ENCODE measurements at places on chromosomes 4 and X.

DNA sequence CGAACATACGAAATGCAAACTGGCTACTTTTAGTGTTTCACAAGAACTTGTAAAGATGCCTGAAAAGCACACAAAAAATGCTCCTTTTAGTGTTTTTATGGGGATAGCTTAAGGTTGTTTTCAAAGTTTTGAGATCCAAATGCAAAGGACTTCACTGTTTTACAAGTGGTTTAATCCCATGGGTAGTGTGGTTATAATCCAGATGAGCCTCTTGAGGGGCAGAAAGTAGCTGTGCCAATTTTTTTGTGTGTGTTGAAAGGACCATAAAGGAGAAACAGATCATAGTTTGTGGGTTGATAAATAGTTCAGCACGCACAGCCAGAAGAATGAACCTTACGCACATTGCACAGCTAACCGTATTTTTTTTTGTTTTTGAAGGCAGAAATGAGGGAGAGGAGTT, 126.9 kb upstream of the GIMD1 start:
- DNase-seq: no peak

DNA sequence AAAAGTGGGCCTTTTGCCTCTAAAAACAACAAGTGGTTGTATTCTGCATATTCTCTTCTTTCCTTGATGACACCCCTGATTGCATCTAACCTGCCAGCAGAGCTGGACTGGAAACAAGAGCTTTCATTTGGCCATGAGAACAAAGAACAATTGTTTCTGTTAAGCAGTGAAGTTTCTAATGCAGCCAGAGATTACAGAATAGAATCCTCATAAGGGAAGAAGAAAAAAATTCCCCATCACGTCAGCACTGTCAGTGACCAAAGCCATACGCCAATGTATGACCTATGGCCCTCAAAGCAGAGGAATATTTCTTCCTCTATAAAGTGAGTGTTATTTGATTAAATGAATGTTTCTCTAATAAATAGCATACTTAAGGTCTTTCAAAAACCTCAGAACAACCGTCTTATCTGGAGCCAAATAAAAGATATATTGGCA, 529.1 kb upstream of the INTU start:
- no peak for DNase-seq

DNA sequence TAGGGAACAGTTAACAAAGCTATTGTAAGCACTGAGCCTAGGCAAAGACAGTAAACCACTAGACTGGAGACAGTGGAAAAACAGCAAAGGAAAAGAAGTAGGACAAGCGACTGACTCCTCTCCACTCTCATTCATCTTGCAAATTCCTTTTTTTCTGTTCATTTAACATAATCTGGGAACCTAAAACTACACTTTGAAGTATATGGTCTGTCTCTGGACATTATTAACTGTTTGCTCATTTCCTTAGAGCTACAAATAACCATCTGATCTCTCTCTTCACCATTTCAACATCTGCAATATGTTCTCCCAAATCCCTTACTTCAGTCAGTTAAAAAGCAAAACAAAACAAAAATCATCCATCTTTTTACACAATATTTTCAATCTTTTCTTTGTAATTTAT, 642 bp downstream of the HMGN5 start:
- DNase-seq: no peak

- no peak for DNase-seq
Measured at GRCh38 chr4:56874166-56874565, 33.5 kb upstream of the REST start.

DNA sequence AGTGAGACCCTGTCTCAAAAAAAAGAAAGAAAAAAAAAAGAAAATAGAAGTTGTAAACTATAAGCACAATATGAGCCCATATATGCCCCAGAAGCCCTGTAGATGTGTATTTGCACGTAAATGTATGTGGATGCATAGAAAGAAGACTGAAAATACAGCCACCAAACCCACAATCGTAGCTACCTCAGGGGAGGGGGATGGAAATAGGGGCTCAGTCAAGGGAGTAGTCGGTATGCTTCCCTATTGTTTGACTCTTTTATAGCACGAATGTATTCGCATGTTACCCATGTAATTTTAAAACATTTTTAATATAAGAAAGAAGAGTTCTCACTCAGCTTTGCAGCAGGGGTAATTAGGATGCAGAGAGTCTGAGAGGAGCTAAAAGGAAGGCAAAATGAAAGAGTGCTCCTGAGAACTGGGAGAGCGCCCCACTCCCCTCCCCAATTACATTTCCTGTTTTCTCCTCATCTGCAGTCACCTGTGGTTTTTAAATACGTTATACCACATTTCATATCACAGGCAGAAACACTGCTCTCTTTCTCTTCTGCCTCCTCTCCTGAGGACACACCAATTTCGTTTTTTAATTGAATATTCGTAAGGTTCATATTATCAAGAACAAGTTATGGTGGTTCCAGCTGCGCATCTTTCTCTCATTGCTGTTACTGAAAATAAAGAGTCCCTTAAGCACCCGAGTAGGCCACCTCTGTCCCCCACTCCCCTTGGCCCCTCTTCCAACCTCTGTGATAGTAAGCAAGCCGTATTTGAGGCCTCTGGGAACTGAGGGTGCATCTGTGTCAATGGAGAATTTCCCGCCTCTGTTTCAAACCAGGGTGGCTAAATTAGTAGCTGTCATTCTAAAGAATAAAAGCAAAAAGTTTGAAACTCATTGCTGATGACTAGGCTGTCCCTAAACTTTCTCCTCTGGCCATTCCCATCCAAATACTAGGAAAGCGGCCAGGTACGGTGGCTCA, 10.7 kb downstream of the SEPTIN6 start:
- DNase-seq: no peak

DNA sequence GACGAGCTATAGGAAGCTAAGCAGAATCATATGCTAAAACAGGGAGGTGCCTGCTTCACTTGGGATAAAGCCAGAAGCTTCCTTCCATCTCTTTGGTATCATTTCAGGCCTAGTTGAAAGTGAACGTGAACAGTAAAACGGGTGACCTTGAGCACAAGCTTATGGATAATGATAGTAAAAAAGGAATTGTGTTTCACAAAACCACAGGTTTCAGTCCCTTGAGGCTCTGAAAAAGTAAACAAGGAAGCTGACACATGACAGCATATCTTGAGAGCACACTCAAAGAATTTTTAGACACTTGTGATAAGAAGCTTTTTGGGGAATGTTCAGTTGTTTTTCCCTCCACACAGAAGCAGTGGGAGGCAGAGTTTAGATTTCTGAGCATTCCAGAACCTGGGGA, 286.1 kb downstream of the DCHS2 start:
- DNase-seq: no peak

- DNase-seq: no peak
Measured at GRCh38 chr4:114688059-114688458, 89.5 kb downstream of the UGT8 start.

DNA sequence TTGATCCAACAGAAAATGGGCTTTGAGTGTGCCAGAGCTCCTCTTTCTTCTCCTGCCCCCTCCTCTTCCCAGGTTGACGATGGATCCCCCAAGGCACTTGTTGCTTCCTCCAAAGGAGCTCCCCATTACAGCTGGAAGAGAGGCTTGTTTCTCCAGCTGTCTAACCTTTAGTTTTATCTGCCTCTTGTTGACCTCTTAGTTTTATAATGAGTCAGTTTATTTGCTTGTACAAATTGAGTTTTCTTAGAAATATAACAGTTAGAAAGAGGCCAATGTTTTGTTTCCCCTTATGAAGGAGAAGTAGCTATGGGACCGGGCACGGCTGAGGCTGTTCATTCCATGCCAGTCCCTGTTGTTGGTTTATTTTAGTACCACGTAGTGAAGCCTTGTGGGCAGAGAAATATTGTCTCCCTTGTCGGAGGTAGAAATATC, 158.2 kb downstream of the SPRY1 start:
- DNase-seq: no peak

DNA sequence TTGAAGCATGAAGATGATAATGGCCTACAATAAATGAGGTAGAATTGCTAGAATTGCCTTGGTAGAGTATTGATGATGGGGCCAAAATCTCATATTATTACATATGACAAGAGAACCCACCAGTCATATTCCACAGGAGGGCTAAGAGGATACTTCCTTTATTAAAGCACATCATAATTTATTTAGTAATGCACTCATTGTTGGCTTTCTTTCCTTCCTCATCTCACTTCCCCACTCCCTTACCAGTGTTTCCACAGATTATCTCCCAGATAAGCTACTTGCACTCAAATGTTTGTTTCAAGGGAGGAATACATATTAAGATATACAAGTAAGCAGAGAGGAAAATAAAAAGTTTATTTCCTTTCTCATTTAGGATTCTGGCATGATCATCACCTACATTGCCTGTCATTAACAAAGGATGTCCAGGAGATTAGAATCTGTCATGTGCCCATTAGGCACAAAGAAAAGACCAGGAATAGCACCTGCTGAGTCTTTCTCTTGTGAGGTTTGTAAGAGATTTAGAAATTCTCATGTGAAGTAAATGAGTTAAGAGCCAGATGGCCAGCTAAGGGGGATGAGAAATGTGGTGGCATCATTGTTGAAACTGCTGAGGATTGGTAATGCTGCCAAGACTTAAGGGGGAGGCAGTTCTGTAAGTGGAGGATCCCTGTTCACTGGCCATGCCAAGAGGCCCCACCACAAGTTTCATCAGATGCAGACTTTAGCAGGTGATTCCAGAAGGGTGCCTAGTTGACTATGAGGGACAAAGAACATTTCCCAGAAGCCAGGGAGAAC, 52.4 kb upstream of the PRDM8 start:
- DNase-seq: no peak

DNA sequence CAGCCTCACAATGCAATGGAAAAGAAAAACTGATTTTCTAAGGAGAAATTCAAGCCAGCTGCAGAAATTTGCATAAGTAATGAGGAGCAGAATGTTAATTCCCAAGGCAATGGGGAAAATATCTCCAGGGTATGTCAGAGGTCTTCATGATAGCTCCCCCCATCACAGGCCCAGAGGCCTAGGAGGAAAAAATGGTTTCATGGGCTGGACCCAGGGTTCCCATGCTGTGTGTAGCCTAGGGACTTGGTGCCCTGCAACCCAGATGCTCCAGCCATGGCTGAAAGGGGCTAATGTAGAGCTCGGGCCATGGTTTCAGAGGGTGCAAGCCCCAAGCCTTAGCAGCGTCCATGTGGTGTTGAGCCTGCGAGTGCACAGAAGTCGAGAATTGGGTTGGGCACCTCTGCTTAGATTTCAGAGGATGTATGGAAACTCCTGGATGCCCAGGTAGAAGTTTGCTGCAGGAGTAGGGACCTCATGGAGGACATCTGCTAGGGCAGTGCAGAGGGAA, 53.5 kb upstream of the TEX13C start:
- no peak for DNase-seq

DNA sequence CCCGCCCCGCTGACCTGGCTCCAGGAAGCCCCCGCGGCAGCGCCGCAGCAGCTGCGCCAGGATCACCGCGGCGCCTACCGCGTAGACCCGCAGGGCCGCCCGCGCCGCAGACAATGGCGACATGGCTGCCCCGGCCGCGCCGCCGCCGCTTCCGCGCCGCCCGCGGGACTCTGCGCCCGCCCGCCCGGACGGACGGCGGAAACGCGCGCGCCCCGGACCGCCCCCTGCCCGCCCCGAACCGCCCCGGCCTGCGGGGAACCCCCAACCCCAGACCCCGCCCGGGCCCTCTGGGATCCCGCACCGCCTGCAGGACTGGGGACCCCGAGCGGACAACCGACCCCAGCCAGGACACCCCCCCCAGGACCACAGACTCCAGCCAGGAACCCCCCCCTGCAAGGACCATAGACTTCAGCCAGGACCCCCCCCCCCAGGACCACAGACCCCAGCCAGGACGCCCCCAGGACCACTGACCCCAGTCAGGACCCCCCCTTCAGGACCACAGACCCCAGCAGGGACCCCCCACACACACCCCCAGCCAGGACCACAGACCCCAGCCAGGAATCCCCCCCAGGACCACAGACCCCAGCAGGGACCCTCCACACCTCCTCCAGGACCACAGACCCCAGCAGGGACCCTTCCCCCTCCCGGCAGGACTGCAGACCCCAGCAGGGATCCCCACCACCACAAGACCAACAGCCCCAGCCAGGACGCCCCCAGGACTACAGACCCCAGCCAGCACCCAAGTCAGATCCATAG, at the start of the genes DHRSX and ZBED1:
Gene DHRSX (minus strand): TSS at position 174 of the 756 bp plus-strand sequence. CDS start 51 bp downstream, at position 123.
Gene ZBED1 (minus strand): TSS at position 174 of the 756 bp plus-strand sequence. CDS start 10,257 bp downstream, outside the sequence.
- DNase-seq: no peak

DNA sequence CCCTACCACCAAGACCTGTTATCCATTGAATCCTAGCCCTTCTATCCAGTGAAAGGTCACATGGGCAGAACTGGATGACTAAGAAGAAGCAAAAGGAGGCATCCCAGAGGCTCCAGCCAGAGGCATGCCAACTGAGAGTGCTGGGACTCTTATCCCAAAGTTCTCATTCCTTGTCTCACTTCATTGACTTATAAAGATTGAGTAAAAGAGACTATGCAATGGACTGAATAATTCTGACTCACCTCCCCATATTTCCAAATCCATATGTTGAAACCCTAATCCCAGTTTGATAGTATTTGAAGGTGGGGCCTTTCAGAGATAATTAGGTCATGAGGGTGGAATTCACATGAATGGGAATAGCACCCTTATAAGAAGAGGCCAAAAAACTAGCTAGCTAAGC, 131.4 kb downstream of the COL25A1 start:
- DNase-seq: no peak

DNA sequence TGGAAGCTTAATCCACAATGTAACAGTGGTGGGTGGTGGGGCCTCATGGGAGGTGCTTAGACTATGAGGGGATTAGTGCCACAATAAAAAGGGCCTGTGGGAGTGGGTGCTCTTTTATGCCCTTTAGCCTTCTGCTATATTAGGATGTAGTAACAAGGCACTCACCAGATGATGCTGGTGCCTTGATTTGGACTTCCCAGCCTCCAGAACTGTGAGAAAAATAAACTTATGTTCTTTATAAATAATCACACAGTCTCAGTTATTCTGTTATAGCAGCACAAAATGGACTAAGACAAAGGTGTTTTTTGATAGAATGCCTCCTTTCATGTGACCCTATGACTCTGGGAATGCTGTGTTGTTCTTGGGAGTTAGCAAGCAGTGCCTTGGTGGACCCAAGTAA, 89.8 kb downstream of the STIM2 start:
- no peak for DNase-seq

DNA sequence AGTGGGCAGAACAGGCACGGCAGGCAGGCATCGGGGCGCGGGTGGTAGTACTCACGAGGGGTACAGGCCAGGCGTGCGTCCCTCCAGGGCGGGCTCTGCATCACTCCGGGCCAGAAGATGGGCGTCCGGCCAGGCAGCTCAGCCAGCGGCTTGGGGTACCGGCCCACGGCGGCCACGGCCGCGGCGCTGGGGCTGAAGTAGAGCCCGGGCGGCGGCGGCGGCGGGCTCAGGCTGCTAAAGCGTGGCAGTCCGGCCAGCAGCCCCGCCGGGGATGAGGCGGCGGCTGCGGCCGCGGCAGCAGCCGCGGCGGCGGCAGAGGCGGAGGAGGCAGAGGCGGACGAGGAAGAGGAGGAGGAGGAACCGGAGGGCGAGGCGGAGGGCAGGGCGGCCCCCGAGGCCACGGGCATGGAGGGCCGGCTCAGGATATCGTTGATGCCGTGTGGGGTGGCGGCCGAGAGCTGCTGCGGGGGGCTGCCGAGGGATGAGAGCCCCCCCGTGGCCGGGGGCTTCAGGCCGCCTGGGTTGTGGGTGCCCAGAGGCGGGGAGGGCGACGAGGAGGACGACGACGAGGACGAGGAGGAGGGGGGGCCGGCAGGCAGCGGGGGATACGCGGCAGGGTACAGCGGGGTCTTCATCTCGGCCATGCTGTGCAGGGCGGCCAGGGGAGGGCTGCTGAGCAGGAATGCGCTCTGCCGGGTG, 1.4 kb downstream of the NKX6-1 start:
- no peak for DNase-seq

- no peak for DNase-seq
Measured at GRCh38 chrX:129793604-129794191, 13.9 kb downstream of the SASH3 start.

GRCh38 chr4:184000457-184001396, 95.6 kb downstream of the STOX2 start:
- no peak for DNase-seq

- DNase-seq: no peak
Measured at GRCh38 chr4:20809812-20810211, 109.6 kb downstream of the PACRGL start.
